KG1 (cell line): ENCODE measurements at places on chromosomes 2 and 18.

GRCh38 chr2:108171657-108172056, 68.1 kb upstream of the SULT1C3 start:
- no peak for DNase-seq

GRCh38 chr2:37561615-37562569, 109.5 kb downstream of the CDC42EP3 start:
- no peak for DNase-seq

- no peak for DNase-seq
Measured at GRCh38 chr2:63743982-63744966, 97.4 kb upstream of the UGP2 start.

DNA sequence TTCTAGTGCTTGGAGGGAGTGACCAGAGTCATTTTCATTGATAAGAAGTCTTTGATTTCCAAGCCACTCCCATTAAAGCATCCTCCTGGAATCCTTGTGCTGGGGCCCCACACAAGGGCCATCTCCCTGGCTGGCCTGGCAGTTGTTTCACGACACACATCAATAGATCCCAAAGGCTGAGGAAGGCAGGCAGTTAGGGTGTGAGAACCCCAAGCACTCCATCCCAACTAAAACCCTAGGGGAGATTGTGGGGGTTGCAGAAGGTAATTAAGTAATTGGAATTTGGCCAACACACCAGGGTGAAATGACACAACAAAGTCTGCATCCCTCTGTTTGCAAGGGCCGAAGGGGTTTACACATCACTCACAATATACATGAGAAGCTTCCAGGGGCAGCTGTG, 578.1 kb upstream of the SYT4 start:
- DNase-seq, result no peak

DNA sequence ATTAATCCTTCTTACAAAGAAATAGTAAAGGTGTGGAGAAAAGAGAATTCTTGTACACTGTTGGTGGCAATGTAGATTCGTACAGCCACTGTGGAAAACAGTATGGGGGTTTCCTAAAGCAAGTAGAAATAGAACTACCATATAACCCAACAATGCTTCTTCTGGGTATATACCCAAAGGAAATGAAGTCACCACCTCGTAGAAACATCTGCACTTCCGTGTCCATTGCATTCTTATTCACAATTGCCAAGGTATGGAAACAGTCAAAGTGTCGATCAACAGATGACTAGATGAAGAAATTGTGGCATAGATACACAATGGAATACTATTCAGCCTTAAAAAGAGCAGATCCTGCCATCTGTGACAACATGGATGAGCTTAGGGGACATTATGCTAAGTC, 93.4 kb upstream of the TGIF1 start:
- no peak for DNase-seq
